ENCODE measurements at places on chromosomes 16 and 17.

- no peak for DNase-seq
These were observed 110.8 kb downstream of the IRX3 start for GRCh38 chr16:54175552-54176375.

- DNase-seq = no peak
These were observed 14.2 kb downstream of the NFAT5 start for GRCh38 chr16:69579783-69580481.

DNA sequence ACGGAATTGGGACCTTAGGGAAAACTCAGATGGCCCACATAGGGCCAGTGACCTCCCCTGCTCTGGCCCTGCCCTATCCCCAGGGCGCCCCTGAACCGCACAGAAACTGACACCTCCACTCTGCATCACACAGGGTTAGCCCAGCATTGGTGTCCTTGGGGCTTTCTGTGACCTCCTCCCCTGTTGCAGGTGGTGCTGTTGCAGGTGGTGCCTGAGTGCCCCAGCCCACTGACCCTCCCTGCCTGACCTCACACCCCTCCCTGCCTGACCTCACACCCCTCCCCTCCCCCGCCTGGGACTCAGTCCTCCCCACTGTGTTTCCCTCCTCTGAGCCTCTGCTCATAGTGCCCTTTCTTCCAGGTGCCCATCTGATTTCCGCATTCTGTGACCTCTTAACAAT is 21.4 kb downstream of the TNFRSF13B start:
- DNase-seq = no peak

DNA sequence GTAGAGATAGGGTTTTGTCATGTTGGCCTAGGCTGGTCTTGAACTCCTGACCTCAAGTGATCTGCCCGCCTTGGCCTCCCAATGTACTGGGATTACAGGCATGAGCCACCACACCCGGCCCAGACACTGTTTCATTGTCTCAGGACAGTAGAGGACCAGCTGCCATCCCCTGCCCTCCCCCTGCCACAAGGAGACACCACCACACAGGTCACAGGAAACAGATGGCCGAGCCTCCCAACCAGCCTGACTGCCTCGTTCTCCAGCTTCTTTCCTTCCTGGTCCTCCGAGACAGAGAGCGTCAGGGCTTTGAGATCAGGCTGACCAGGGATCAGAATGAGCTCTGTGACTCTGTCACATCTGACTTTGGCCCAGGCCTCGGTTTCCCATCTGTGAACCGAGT is 20.8 kb upstream of the RNPS1 start:
- no peak for DNase-seq

GRCh38 chr17:12737740-12738469 is 51.4 kb upstream of the ARHGAP44 start:
- no peak for DNase-seq

DNA sequence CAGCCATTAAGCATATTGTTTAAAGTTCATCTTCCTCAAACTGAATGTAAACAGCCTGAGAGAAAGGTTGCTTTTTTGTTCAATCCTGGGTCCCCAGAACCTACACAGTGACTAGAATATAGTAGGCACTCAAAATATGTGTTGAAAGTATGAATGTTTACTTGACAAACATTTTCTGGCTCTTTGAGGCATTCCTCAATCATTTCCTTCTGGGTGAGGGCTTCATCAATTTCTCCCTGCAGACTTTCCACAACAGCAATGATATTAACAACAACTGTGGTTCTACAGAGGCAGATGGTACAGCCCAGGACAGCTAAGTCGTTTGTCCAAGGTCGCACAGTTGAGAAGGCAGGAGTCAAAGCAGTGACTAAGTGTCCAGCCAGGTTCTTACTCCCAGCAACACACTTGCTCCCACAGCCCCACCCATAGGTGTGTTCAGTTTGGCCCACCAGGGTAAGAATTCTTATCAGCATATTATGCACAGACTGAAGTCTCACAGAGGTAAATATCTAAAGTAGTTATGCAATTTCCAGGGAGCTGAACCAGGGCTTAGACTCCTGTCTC is 61.1 kb downstream of the HS3ST3B1 start:
- no peak for DNase-seq

GRCh38 chr16:23398987-23399805 is 53.8 kb downstream of the COG7 start:
- peak; percentile 12 for DNase-seq

- no peak for DNase-seq
These were observed 402.1 kb upstream of the ERCC4 start for GRCh38 chr16:13517841-13518240.

DNA sequence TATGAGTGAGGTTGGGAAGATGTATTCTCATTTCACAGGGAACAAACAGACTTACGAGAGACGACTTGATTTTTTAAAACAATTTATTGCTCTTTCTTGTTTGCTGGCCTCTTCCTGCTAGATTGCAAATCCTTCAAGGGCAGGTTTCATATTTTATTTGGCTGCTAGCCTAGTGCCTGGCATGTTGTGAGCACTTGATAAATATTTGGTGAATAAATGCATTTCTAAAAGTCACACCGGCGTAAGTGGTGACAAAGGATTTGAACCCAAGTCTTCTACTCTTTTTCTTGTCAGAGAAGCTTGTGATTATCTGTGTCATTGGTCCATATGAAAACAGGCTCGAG is 1.4 kb downstream of the WWP2 start:
- no peak for DNase-seq

- DNase-seq = no peak
These were observed 9.4 kb upstream of the MYL4 start for GRCh38 chr17:47199627-47200324.

DNA sequence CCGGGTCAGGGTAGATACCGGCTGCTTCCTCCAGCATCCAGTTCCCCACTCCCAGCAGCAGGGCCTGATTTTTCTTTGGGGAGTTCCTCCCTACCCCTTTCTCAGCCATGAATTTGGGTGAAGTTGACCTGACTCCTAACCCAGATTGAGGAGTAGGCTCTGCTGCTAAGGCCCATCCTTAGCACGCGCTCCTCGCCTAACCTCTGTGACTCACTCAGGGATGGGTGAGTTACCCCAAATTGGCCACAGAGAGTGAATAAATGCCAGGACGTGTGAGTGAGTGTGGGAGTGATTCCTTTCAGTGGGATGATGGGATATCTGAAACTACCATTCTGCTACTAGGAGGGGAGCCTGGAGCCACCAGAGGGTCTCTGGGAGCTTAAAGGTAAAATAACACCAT is 28.9 kb upstream of the ABCC12 start:
- DNase-seq = no peak

DNA sequence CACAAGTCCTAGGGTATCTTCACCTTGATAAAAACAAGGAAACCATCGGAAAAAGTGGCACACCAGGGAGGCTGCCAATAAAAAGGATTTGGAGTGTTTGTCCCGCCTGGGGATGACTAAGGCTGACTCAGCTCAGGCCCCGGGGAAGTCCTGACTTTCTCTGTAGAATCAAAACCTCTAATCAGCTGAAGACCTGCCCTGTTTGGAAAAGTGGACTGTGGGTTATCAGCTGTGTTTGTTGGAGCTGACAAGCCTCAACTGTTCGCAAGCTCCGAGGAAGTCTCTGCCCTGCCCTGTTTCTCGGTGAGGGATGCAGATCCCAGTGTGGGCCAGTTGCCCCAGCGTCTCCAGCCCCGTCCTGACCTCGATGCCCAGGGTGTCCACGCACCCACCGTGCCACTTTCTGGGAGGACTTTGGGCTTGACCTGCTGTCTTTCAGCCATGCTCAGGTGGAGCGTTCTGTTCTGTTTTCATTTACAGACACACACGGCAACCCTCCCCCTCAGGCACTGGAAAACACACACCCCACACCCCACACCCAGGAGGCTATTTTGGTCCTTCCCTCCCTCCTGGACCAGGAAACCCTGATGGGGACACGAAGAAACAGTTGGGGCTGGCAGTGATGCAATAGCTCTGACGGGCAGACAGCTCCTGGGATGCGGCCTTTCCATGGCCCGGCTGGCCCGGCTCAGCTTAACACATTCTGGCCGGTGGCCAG is 27.6 kb upstream of the PITPNA start:
- no peak for DNase-seq

- DNase-seq = no peak
These were observed 95.0 kb upstream of the PSMD7 start for GRCh38 chr16:74201576-74201975.
